ENCODE measurements at places on chromosomes 12 and 14. TPM values are rescaled to one million over a fixed set of nuclear protein-coding genes. Genes with fewer than 3 reads are reported as not detected.

- no peaks in the 10 kb centered on the region for H3K27me3 ChIP-seq
- peaks cover 9% of the 10 kb centered on the region for H3K4me1 ChIP-seq
- H3K36me3 ChIP-seq = no peaks in the 10 kb centered on the region
- peak; percentile 74 for DNase-seq
- H3K27ac ChIP-seq = peak within 1 kb of the TSS; percentile 71
Measured at GRCh38 chr12:96193725-96194575, at the start of gene ELK3. TSS of gene ELK3 (plus strand) at chr12:96194375.

GRCh38 chr14:78968265-78968664 lies 798.1 kb downstream of the NRXN3 start:
- no peak overlapping the region for H3K27ac ChIP-seq
- no peaks in the 10 kb centered on the region for H3K4me1 ChIP-seq
- no peaks in the 10 kb centered on the region for H3K27me3 ChIP-seq
- H3K36me3 ChIP-seq = no peaks in the 10 kb centered on the region
- no peak overlapping the region for H3K4me3 ChIP-seq

GRCh38 chr12:50317203-50317602 lies 33.9 kb upstream of the LIMA1 start:
- H3K27ac ChIP-seq = no peak overlapping the region
- H3K4me1 ChIP-seq = no peaks in the 10 kb centered on the region
- no peaks in the 10 kb centered on the region for H3K27me3 ChIP-seq
- no peak overlapping the region for H3K4me3 ChIP-seq

GRCh38 chr12:100698518-100698917 lies 96.1 kb upstream of the ANO4 start:
- H3K4me1 ChIP-seq = no peaks in the 10 kb centered on the region
- no peaks in the 10 kb centered on the region for H3K27me3 ChIP-seq
- no peak overlapping the region for H3K27ac ChIP-seq
- no peak overlapping the region for H3K4me3 ChIP-seq

DNA sequence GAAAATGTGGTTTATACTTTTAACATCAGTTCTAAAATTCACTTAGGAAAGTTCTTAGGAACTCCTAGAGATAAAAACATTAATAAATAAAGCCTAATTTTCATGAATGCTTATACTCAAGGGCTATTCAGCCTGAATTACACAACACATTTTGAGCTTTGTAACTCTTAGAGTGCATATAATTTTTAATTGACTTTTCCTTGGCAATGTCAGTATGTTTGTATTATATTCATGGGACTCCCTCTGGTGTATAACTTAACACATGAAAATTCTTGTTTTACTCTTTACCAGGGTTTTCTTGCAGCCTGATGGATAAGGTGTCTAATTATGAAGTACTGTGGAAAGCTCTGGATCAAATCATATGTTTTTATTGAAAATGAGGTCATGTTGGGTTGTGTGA lies 150.6 kb upstream of the HMGA2 start:
- no peak for DNase-seq
- no peak overlapping the region for H3K27ac ChIP-seq
- H3K27me3 ChIP-seq = no peaks in the 10 kb centered on the region

DNA sequence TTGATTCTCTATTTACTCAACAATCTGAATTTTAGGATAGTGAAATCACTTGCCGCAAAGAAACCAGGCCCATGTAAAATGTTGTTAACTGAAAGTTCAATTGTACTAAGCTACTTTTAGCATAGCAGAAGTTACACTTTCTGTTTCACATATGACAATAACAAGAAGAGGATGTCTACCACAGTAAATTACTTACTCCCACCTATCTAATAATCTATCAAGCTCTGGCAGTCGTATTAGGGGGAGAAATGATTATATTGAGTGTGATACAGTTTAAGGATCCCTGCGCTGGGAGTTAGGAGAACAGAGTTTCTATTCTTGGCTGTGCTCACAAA lies 66.5 kb upstream of the CAND1 start:
- peaks cover 7% of the 10 kb centered on the region for H3K4me1 ChIP-seq
- no peak overlapping the region for H3K27ac ChIP-seq
- H3K27me3 ChIP-seq = no peaks in the 10 kb centered on the region
- no peak overlapping the region for H3K4me3 ChIP-seq
- no peaks in the 10 kb centered on the region for H3K36me3 ChIP-seq

GRCh38 chr14:104184506-104184905 lies 46.1 kb downstream of the KIF26A start:
- peak overlapping the region; percentile 6 for H3K27ac ChIP-seq
- no peak for DNase-seq
- H3K36me3 ChIP-seq = no peaks in the 10 kb centered on the region
- H3K4me3 ChIP-seq = no peak overlapping the region
- no peaks in the 10 kb centered on the region for H3K27me3 ChIP-seq
- no peaks in the 10 kb centered on the region for H3K4me1 ChIP-seq

GRCh38 chr14:71554959-71555612 lies 377.1 kb upstream of the RGS6 start:
- H3K4me1 ChIP-seq = peaks cover 5% of the 10 kb centered on the region
- H3K27ac ChIP-seq = peak overlapping the region; percentile 46
- H3K4me3 ChIP-seq = no peak overlapping the region
- no peaks in the 10 kb centered on the region for H3K36me3 ChIP-seq

GRCh38 chr14:54617467-54617866 lies 50.5 kb downstream of the SAMD4A start:
- H3K27me3 ChIP-seq = no peaks in the 10 kb centered on the region
- no peak overlapping the region for H3K4me3 ChIP-seq
- no peaks in the 10 kb centered on the region for H3K36me3 ChIP-seq

GRCh38 chr12:103278329-103278728 lies 217.4 kb downstream of the C12orf42 start:
- no peak overlapping the region for H3K4me3 ChIP-seq
- no peaks in the 10 kb centered on the region for H3K27me3 ChIP-seq
- no peak overlapping the region for H3K27ac ChIP-seq
- no peaks in the 10 kb centered on the region for H3K4me1 ChIP-seq
- DNase-seq = no peak

DNA sequence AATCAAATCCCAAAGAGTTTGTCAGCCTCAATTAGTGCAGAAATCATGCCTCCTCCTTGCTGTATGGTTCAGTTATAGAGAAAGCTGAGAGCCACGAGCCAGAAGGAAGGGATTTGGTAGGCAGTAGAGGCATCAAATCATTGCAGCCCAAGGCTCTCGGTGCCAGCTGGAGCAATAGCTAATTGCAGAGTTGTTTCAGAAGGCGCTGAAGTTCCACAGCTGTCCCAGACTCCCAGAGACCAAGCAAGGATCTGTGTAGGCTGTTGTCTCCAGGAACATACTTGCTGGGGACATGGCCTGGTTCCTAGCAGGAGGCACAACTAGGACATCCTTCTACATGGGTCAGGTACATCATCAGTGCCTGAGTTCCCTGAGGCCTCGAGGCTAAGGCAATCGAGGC lies 80.4 kb upstream of the WSCD2 start:
- H3K27ac ChIP-seq = no peak overlapping the region
- H3K27me3 ChIP-seq = no peaks in the 10 kb centered on the region
- H3K4me3 ChIP-seq = no peak overlapping the region
- H3K4me1 ChIP-seq = no peaks in the 10 kb centered on the region
- no peaks in the 10 kb centered on the region for H3K36me3 ChIP-seq

- peak within 1 kb of the TSS; percentile 86 for H3K4me3 ChIP-seq
- DNase-seq = peak; percentile 64
- peaks cover 17% of the 10 kb centered on the region for H3K4me1 ChIP-seq
- no peaks in the 10 kb centered on the region for H3K36me3 ChIP-seq
- H3K27me3 ChIP-seq = no peaks in the 10 kb centered on the region
Measured at GRCh38 chr12:42589465-42590329, at the start of gene PRICKLE1. TSS of gene PRICKLE1 (minus strand) at chr12:42589746. CDS start at chr12:42472516, 117,230 bp downstream.

DNA sequence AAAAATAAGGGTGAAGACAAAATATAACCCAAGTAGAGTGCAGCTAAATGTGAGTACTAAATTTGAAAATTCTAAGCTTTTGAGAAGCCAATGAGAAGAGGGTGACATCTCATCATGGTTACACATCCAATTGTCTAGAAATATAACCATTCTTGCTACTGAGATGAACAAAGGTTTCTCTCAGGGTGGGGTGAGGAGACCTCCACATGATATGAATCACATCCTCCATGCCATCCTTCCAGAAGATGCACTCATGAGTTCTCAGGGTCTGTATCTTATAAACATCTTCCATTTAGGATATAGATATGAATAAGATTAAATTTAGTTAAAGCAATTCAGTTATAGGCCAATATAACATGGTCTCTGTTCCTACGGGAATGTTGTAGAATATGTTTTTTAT lies 38.9 kb upstream of the E2F7 start:
- no peak overlapping the region for H3K27ac ChIP-seq
- no peak overlapping the region for H3K4me3 ChIP-seq
- no peaks in the 10 kb centered on the region for H3K27me3 ChIP-seq
- peaks cover 13% of the 10 kb centered on the region for H3K4me1 ChIP-seq

GRCh38 chr14:99352688-99353280 lies 80.8 kb upstream of the BCL11B start:
- H3K4me1 ChIP-seq = peaks cover 10% of the 10 kb centered on the region
- no peak overlapping the region for H3K27ac ChIP-seq
- no peak for DNase-seq
- H3K27me3 ChIP-seq = no peaks in the 10 kb centered on the region

DNA sequence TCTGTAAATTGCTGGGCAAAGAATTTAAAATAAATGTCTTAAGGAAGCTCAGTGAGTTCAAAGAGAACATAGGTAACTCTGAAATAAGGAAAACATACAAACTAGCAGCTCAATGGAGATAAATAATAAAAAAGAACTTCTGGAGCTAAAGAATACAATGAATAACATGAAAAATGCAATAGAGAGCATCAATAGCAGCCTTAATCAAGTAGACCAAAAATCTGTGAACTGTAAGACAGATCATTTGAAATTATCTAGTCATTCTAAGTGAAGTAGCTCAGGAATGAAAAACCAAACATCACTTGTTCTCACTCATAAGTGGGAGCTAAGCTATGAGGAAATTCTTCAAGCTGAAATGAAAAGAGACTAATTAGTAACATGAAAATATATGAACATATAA lies 5.8 kb upstream of the ABCC9 start:
- no peaks in the 10 kb centered on the region for H3K27me3 ChIP-seq
- no peak for DNase-seq
- H3K27ac ChIP-seq = no peak overlapping the region
- no peak overlapping the region for H3K4me3 ChIP-seq
- H3K36me3 ChIP-seq = no peaks in the 10 kb centered on the region
- H3K4me1 ChIP-seq = no peaks in the 10 kb centered on the region

DNA sequence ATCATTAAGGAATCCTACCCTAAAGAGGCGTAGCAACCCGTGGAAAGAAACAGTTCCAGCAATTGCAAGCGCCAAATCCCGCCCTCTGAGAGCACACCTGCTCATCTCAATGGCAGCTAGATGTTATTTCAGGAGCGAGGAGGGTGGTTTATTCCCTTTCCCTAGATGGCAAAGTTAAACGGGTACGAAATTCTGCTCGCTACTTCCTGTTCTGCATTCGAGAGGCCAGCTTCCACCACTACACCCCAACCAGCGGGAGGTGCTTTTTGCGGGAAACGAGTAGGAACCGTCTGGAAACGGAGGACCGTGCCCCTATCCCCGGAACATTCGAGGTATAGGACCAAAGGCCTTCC lies 536 bp downstream of the VPS29 start:
- peak; percentile 59 for DNase-seq
- H3K4me1 ChIP-seq = peaks cover 27% of the 10 kb centered on the region
- no peaks in the 10 kb centered on the region for H3K36me3 ChIP-seq
- H3K27me3 ChIP-seq = no peaks in the 10 kb centered on the region

DNA sequence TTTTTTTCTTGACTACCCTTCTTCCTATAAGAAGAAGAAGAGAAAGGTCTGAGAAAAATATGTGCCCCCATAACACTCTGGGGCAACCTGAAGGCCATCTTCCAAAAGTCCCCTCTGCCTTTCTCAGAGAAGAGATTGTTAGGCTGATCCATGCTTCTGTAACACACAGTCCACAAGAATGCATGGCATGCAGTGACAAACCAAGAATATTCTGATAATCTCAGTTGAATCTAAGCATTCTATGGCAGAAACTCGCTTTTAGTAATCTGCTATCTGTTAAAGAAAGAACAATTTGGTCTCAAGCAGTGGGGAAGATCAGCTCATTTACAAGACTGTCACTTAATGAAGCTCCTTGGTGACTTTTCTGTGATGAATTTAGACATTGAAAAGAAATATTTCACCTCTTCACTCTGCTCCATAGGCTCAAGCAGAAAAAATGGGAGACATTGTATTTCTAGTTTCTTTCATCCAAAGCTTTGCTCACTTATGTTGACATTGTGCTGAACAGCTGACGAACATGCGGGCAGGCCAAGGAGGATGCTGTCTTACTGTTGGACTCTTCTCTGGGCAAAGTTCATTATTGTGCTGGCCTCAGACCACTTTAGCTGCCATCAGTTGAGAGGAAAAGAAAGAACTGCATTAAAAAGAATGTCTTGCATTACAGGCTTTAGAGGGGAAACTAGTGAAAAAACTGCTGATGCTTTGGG lies 957.1 kb downstream of the DIO2 start:
- H3K27ac ChIP-seq = no peak overlapping the region
- no peak for DNase-seq
- H3K4me3 ChIP-seq = no peak overlapping the region
- no peaks in the 10 kb centered on the region for H3K36me3 ChIP-seq
- no peaks in the 10 kb centered on the region for H3K27me3 ChIP-seq
- H3K4me1 ChIP-seq = no peaks in the 10 kb centered on the region

DNA sequence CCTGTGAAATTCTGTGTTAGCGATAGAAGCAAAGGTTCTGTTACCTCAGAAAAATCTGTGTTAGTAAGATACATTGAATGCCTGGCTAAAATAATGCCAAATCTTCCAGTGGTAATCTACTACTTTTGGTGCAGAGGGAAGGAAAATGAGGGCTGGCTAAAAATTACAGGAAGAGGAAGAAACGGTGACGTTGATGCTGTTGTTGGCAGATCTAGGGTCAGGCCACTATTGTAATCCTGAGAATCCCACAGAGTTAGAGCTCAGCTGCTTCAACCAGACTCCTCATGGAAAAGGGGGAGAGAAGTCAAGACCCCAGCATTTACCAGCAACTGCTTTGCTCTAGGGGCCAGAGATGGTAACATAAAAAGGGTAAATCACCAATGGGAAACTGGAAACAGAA lies 145.1 kb downstream of the PPM1H start:
- no peaks in the 10 kb centered on the region for H3K36me3 ChIP-seq
- no peaks in the 10 kb centered on the region for H3K27me3 ChIP-seq
- no peak overlapping the region for H3K27ac ChIP-seq
- H3K4me1 ChIP-seq = peaks cover 4% of the 10 kb centered on the region

GRCh38 chr12:48890657-48891418 lies 25.2 kb upstream of the RND1 start:
- H3K4me3 ChIP-seq = no peak overlapping the region
- no peaks in the 10 kb centered on the region for H3K36me3 ChIP-seq
- H3K27me3 ChIP-seq = no peaks in the 10 kb centered on the region

- no peak overlapping the region for H3K27ac ChIP-seq
- H3K4me3 ChIP-seq = no peak overlapping the region
- H3K27me3 ChIP-seq = no peaks in the 10 kb centered on the region
- DNase-seq = no peak
Measured at GRCh38 chr12:24416423-24417109, 467.1 kb upstream of the SOX5 start.

Gene RCOR1
- 6.3 TPM for total RNA-seq

Gene VWF
- total RNA-seq = 78.1 TPM

Gene AQP6
- total RNA-seq = not detected

Gene LTB4R
- total RNA-seq = 3.6 TPM

Gene CLEC9A
- total RNA-seq = 0.26 TPM

Gene AICDA
- not detected for total RNA-seq

Gene PDE3A
- total RNA-seq = 20.5 TPM

Gene HOXC10
- total RNA-seq = not detected

Gene POTEG
- total RNA-seq = not detected

Measured in body of pancreas (tissue), 4 donors.